ENCODE measurements at places on chromosomes 1 and 21. TPM values are rescaled to one million over a fixed set of nuclear protein-coding genes. Genes with fewer than 3 reads are reported as not detected.
A peak's percentile ranks its signal among the peaks of the same experiment; 100 is the strongest.

GRCh38 chr1:110176299-110176956, 26.1 kb downstream of the SLC6A17 start:
- DNase-seq: no peak
- no peak overlapping the region for H3K27ac ChIP-seq

GRCh38 chr21:42366292-42367010, at the start of gene TFF1:
TSS of gene TFF1 (minus strand) at chr21:42366535. CDS start at chr21:42366495, 40 bp downstream.
- no peak within 1 kb of the TSS for H3K4me3 ChIP-seq
- H3K27ac ChIP-seq: no peak within 1 kb of the TSS
- no peak for DNase-seq
- H3K4me1 ChIP-seq: no peaks in the 10 kb centered on the region

- DNase-seq: no peak
- H3K4me1 ChIP-seq: peaks cover 7% of the 10 kb centered on the region
- H3K4me3 ChIP-seq: no peak overlapping the region
- H3K27ac ChIP-seq: no peak overlapping the region
- H3K36me3 ChIP-seq: no peaks in the 10 kb centered on the region
Measured at GRCh38 chr1:171155484-171155883, 29.6 kb upstream of the FMO2 start.

DNA sequence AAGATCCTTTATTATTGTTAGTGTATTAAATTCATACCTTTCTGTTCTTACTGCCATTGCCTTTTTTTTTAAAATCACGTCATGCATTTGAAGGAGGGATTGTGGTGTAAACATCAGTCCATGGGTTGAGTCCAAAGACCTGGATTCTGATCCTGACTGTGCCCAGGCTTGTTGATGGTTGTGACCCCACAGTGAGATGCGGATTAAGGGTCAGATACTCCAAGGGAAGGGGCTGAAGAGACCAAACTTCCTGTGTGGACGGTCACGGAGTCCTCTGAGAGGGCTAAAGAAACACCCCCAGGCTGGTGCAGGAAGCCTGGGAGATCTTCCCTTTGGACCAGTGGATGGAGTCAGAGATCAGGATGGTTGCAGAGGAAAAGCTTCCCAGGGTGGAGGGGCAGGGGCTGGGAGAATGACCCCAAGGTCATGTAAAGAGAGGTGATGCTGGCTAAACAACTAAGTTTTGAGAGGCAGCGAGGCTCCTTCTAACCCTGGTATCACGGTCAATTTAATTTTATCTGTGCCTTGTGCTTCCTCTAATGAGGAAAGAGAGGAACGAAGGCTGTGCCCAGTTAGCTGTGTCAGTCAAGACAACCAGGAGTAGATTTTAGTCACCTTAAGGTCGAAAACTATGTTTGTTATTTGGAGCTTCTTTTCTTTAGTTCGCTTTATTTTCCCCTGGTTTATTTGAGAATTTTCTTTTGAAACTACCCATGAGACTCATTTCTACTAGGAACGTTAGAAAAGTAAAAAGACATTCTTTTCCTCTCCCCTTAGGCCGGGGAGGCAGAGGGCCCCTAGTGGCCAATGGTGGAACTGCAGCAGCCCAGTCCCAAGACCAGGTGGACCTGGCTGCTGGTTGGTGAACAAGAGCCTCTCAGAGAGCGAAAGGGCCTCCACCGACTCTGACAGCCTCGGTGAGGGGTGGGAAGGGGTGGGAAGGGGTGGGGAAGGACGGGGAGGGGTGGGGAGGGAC, 8.7 kb upstream of the GPR161 start:
- H3K4me3 ChIP-seq: peak overlapping the region; percentile 54
- peaks cover 9% of the 10 kb centered on the region for H3K4me1 ChIP-seq
- no peaks in the 10 kb centered on the region for H3K36me3 ChIP-seq
- H3K27me3 ChIP-seq: no peaks in the 10 kb centered on the region
- DNase-seq: peak; percentile 89

The RSPH1 gene
- 1.0 TPM for total RNA-seq

DNA sequence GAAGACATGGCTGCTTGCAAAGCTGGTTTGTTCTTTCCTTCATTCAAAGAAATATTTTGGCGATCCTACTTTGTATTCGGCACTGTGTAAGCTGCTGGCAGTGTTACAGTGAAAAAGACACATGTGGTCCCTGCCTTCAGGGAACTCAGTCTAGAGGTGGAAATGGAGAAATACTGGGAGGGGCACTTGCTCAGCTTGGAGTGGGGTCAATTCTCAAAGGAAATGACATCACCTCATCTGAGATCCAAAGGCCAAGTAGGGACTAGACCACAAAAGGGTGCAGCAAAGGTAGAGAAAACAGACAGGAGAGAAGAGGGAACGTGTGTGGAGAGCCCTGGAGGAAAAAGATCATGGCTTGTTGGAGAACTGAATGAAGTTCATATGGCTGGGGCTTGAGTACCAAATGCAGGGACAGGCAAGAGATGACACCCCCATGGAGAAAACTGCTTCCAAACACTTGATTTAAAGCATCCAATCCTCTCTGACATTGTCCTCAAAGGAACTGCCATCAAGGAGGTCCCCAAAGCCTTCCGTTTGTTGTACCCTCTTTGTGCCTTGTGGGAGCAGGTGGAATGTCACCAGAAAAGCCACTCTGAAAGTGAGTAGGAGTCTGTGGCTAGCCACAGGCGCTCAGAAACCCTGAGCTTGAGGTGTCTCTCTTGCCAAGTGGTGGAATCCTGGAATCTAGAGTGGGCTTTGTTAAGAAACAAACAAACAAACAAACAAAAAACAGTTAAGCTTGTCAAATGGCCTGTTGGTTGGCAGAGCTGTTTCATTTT, 48.3 kb upstream of the TDRD10 start:
- H3K27me3 ChIP-seq: peaks cover 3% of the 10 kb centered on the region
- no peak for DNase-seq
- H3K36me3 ChIP-seq: no peaks in the 10 kb centered on the region
- H3K4me1 ChIP-seq: peaks cover 3% of the 10 kb centered on the region

DNA sequence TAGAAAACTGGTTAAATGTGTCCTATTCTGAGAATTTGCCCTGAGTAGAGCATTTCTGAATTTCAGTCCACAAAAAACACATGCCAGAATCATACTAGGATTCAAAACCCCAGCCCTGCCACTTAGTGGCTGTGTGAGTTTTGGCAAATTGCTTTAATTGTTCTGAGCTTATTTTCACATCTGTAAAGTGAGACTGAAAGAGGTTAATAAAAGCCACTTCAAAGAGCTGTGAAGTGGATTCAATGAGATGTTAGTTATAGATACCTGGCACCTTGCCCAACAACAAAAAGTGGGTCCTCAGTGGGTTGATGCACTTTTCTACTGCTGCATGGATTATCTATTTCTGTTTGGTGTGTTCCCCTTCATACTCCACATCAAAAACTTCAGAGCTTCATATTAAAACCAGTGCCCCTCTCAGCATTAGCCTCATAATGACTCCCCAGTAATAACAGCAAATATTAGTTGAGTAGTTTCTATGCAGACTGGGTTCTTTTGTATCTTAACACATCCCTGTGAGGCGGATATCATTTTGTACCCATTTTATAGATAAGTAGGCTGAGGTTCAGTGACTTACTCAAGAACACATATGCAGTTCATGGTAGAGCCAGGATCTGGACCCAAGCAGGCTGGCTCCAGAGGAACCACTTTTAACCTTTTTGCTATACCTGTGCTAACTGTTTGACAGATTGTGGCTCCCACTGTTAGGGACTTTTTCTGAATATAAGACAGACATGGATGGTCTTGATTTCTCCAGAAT, 14.2 kb upstream of the ADORA3 start:
- peaks cover 14% of the 10 kb centered on the region for H3K4me1 ChIP-seq
- no peak overlapping the region for H3K27ac ChIP-seq
- H3K27me3 ChIP-seq: no peaks in the 10 kb centered on the region
- no peaks in the 10 kb centered on the region for H3K36me3 ChIP-seq
- H3K4me3 ChIP-seq: no peak overlapping the region

- no peaks in the 10 kb centered on the region for H3K27me3 ChIP-seq
- peaks cover 6% of the 10 kb centered on the region for H3K4me1 ChIP-seq
- no peak for DNase-seq
- peaks cover 19% of the 10 kb centered on the region for H3K36me3 ChIP-seq
- no peak overlapping the region for H3K27ac ChIP-seq
- no peak overlapping the region for H3K4me3 ChIP-seq
Measured at GRCh38 chr21:29523646-29524045, 224.9 kb downstream of the BACH1 start.

DNA sequence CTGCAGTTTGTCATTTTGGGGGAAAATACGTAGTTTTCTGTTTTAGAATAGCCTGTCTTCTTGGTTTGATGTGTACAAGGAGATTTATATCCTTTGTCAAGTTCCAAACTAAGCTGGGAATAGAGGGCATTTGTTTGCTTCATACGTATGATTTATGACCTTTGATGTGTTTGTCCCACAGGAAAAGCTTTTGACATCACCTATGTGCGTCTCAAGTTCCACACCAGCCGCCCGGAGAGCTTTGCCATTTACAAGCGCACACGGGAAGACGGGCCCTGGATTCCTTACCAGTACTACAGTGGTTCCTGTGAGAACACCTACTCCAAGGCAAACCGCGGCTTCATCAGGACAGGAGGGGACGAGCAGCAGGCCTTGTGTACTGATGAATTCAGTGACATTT, 79.9 kb downstream of the LAMC1 start:
- peak overlapping the region; percentile 3 for H3K27ac ChIP-seq
- H3K4me1 ChIP-seq: peaks cover 20% of the 10 kb centered on the region
- H3K4me3 ChIP-seq: no peak overlapping the region
- DNase-seq: no peak
- no peaks in the 10 kb centered on the region for H3K27me3 ChIP-seq

DNA sequence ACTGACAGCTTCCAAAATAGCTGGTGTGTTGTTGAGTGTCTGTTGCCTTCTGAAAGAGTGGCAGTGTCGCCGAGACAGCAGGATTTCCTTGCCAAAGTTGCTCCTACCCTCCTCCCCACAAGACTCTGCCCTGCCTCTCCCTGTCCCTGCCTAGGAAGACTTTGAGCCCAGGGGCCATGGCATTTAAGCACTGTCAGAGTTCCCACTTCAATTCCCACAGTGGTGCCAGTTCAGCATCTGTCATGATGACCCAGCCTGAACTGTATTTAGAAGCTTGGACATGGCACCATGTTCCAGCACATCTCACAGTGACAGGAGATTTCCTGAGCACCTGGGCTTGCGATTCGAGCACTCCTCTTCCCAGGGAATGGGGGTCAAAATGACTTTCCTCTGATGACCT, 43.6 kb downstream of the TBX15 start:
- no peaks in the 10 kb centered on the region for H3K4me1 ChIP-seq
- peaks cover 10% of the 10 kb centered on the region for H3K27me3 ChIP-seq
- H3K27ac ChIP-seq: no peak overlapping the region
- no peak for DNase-seq
- no peaks in the 10 kb centered on the region for H3K36me3 ChIP-seq

DNA sequence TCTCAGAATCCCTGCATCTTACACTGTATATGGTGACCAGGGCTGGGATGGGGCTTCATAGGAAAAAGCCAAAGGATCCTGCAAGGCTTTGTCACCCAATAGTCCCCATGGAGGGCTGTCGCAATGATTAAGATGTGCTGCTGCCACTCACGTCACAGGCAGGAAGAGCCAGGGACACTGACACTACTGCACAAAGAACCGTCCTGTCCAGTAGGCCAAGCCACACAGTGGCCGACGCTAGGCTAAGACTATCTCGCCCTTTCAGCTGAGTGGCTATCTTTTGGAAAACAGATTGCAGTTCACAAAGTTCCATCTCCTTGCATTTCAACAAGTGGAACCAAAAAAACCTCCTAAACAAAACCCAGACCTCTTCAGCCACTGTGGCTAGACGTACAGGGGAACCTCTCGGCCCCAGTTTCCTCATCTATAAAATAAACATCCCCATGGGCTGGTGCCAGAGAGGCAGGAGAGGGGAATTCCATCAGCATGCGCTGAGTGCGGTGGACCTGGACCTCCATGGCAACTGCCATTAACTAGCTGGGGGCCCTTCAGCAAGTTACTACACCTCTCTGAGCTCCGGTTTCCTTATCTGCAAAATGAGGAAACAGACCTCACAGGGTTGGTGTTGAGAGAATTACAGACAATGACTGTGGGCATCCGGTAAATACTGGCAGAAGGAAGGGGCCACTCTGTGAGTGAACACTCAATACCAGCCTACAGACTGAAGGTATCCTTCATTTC, 8.7 kb downstream of the CAPZB start:
- peaks cover 2% of the 10 kb centered on the region for H3K36me3 ChIP-seq
- DNase-seq: no peak
- H3K27me3 ChIP-seq: no peaks in the 10 kb centered on the region
- no peak overlapping the region for H3K27ac ChIP-seq
- H3K4me3 ChIP-seq: no peak overlapping the region
- H3K4me1 ChIP-seq: peaks cover 22% of the 10 kb centered on the region

GRCh38 chr1:15923241-15923640, 52.7 kb downstream of the ZBTB17 start:
- no peaks in the 10 kb centered on the region for H3K27me3 ChIP-seq
- H3K4me1 ChIP-seq: no peaks in the 10 kb centered on the region
- peaks cover 7% of the 10 kb centered on the region for H3K36me3 ChIP-seq
- H3K27ac ChIP-seq: no peak overlapping the region
- no peak overlapping the region for H3K4me3 ChIP-seq
